WTC11 (cell line): ENCODE measurements at places on chromosomes 13 and 19. TPM values are rescaled to one million over a fixed set of nuclear protein-coding genes. Genes with fewer than 3 reads are reported as not detected.

- no peak for DNase-seq
Measured at GRCh38 chr13:20206065-20206697, 13.4 kb upstream of the GJB2 start.

- no peak for DNase-seq
Measured at GRCh38 chr13:47480121-47480520, 521.0 kb downstream of the SUCLA2 start.

- no peak for DNase-seq
Measured at GRCh38 chr13:43815204-43815603, 28.4 kb upstream of the ENOX1 start.

GRCh38 chr19:50206191-50206590 lies 2.8 kb downstream of the MYH14 start:
- DNase-seq: no peak

The ZNF829 gene
- total RNA-seq: 6.4 to 7.1 TPM (median 7.0 TPM) in 3 replicates

The PCCA gene
- total RNA-seq: 52.8 to 68.3 TPM (median 66.2 TPM) in 3 replicates

DNA sequence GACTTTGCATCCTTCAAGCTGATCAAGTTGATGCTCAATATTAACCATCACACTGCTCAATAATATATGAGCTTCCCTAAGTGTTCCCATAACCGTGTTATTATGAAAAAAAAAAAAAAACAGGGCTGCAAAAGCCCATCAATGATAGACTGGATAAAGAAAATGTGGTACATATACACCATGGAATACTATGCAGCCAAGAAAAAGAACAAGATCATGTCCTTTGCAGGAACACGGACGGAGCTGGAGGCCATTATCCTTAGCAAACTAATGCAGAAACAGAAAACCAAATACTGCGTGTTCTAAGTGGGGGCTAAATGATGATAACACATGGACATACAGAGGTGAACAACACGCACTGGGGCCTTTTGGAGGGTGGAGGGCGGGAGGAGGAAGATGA lies 58.3 kb downstream of the CACNA1A start:
- DNase-seq: no peak

DNA sequence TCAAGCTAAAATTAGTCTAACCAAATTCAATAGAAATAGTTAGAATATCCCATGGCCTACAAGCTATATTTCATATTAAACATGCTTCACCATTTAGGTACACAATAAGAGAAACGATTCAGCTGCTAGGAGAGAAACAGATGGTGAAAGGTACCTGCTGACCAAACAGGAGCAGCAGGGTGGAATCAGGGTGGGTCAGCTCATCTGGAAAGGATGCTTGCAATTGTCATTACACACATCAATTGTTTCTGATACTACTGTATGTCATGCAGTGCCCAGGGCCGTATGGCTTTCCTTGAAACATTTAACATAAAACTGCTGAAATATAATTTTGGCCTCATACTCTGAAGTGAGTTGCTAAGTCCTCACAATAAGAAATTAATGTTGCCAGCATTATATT lies 776.0 kb downstream of the DACH1 start:
- DNase-seq: no peak

GRCh38 chr13:113975416-113975815 lies 1.5 kb upstream of the C13orf46 start:
- DNase-seq: peak; percentile 5
